Tibial nerve (tissue), 4 donors: ENCODE measurements at places on chromosomes 4 and X. TPM values are rescaled to one million over a fixed set of nuclear protein-coding genes. Genes with fewer than 3 reads are reported as not detected.

DNA sequence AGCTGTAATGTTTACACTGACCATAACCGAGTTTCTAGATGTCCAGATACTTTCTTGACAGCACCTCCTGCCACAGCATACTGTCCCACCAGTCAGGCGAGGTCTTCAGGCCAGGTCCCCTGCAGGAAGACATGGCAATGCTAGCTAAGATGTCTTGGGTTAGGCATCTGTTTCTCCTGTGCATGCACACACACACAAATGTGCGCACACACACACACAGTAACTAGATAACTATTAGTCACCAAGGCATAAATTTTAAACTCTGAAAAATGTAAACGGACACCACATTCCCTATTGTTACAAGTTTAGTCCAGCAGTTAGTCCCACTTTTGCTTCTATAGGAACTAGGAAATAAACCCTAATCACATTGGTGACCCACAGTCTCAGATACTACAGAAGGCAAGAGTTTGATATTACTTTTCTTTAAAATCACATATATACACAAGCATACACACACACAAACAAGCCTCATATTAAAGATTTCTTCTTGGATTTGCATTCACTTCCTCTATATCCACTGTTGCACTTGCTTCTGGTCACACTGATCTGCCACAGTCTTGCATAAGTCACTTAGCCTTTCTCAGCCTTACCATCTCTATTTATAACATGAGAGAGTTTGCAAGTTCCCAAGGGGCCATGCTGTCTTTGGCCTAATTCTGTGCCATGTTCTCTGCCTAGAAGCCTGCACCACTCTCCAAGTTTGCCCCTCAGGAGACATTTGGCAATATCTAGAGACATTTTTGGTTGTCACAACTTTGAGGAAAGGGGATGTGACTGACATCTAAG lies 32.2 kb downstream of the IL21 start:
- no peak for DNase-seq

- no peak for DNase-seq
These were observed 860 bp downstream of the FAM50A start for GRCh38 chrX:154444755-154445246.

- DNase-seq, result no peak
These were observed 72.2 kb upstream of the ATP6AP2 start for GRCh38 chrX:40508560-40508959.

DNA sequence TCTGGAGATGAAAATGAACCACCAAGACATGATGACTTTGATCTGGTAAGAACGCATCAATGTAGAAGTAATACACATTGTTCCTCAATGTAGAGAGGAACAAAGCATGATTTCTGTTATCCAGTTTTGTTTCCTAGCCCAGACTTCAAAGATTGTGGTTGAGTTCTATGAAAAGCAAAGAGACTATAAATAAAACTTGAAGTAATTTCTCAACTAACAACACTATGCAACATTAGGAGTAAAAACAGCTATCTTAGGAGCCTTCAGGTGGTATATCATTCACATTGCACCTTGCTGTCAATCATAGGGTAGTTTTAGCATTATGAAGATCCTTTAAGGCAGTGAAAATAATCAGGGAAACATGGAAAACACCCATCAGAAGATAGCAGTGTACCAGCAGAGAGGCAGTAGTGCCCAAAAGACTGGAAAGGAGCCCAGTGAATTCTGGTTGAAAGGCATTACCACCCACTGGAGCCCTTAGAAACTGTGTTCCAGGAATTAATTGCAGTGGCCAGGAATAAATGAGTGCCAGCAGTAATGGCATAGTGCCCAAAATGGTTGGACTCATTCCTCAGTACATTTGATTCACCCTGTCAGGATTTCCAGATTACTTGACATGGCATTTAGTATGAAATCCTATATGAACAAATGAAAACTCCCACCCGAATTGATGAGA lies 300.7 kb upstream of the CXXC4 start:
- no peak for DNase-seq

GRCh38 chr4:177271915-177272766 lies 37.5 kb upstream of the NEIL3 start:
- DNase-seq, result no peak

GRCh38 chr4:83282049-83282535 lies 2.5 kb downstream of the COQ2 start:
- no peak for DNase-seq

DNA sequence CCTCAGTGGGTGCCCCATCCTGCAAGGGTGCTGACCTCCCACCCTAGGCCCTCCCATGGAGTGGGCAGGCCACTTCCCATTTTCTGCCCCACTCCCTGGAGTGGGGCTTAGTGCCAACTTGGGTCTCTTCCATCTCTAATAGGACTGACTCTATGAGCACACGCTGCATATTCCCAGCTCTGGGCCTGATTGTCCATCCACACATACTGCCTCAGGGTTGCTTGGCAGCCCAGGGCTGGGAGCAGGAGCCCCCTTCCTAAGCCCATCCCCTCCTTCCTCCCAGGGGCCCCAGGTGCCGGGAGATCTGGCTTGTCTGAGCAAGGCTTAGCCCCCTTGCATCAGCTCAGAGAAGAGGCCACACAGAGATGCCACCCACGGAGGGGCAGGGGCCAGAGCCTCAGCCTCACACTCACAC lies 55.1 kb downstream of the PJA1 start:
- DNase-seq, result no peak

GRCh38 chr4:157280673-157281072 lies 60.1 kb downstream of the GRIA2 start:
- DNase-seq, result no peak

GRCh38 chrX:55130481-55130880 lies 41.7 kb downstream of the PAGE2 start:
- no peak for DNase-seq

DNA sequence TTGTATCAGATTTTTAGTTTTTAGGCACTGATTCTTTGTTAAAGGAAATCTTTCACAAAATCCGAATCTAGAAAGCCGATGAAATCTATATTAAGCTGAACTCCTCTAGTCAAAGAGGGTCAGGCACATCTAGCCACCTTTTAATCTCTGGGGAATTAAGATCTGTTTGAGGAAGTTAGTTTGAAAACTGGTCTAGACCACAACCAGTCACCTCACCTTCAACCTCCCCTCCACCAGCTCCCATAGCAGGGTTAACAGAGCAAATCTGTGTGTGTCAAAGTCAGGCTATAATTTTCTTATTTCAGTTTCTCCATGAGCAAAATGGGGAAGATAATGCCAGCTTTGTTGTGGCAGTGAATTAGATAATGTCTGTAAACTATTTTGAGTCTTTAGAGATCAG lies 110.0 kb upstream of the IGFBP7 start:
- no peak for DNase-seq

GRCh38 chrX:145677109-145677817 lies 140.4 kb upstream of the SLITRK2 start:
- no peak for DNase-seq

DNA sequence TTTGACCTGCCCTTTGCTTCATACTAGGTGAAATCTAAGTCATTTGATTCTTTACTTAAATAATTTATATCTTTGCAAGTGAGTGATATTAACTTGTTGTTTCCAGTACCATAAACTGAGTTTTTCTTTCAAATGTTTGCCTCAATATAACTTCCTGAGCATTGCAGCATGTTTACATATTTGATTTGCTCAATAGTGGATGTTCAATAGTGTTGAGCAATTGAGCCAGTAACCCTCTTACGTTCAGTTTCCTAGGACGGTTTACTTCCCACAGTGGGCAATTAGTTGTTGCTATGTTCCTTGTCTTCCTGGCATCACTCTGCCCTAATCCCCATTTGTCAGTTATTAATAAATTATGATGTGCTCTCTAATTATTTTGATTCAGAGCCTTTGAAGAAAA lies 278.5 kb downstream of the EPHA5 start:
- no peak for DNase-seq

- no peak for DNase-seq
These were observed 54.4 kb downstream of the SMAD1 start for GRCh38 chr4:145536044-145536443.

GRCh38 chr4:14399848-14400247 lies 602.4 kb upstream of the CPEB2 start:
- no peak for DNase-seq

- no peak for DNase-seq
These were observed 35.5 kb upstream of the SPATA4 start for GRCh38 chr4:176230836-176231235.

GRCh38 chr4:20666012-20666860 lies 34.0 kb upstream of the PACRGL start:
- no peak for DNase-seq

GRCh38 chrX:42027367-42028000 lies 104.1 kb upstream of the CASK start:
- DNase-seq, result no peak

- no peak for DNase-seq
These were observed 536.8 kb upstream of the GALNT7 start for GRCh38 chr4:172631832-172632231.

DNA sequence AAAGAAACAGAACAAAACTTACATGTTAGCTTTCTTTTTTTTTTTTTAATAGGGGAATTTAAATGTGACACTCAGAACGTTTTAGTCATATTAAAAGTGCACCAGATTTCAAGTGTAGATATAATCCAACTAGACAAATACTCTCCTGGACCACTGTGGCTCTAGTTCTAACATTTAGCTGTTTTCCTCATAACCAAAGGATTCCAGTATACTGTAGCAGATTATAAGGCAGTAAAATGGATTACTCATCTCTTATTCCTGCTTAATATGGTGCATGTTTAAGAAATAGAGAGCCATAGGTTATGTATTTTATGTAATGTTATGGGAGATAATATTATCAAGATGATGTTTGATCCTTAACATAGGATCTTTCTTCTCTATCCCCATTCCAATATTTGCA lies 1339.5 kb upstream of the AGA start:
- DNase-seq, result no peak

DNA sequence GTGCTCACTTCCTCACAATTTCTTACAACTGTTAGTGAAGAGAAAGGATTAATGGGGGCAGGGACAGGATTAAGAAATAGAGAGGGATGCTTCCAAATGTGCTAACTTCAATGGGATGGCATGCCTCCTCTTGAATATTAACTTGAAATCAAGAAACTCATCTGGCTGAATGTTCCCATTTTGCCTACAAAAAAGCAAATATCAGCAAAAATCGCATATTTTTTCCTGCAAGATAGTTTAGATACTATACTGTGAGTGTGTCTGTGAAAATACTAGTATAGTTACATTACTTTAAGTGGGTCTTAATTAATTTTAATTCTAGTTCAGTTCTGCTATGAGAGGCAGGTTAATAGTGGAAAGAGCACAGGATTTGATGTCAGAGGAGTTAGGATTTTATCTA lies 4.9 kb downstream of the PAICS start:
- no peak for DNase-seq

GRCh38 chr4:115918149-115918548 lies 804.7 kb upstream of the NDST4 start:
- DNase-seq, result no peak

GRCh38 chrX:154329294-154329693 lies 33.7 kb downstream of the TKTL1 start:
- no peak for DNase-seq

- DNase-seq, result no peak
These were observed 5.1 kb downstream of the FBXL5 start for GRCh38 chr4:15649914-15650545.

The CWH43 gene
- total RNA-seq, result not detected

The MYOZ2 gene
- total RNA-seq, result 0.21 TPM

The COX18 gene
- 16.7 TPM for total RNA-seq

The GYPA gene
- not detected for total RNA-seq

The UGT2B15 gene
- total RNA-seq, result not detected

The FGFRL1 gene
- total RNA-seq, result 39.6 TPM

The MMRN1 gene
- 50.1 TPM for total RNA-seq
